ENCODE measurements at places on chromosomes 12 and 14.

DNA sequence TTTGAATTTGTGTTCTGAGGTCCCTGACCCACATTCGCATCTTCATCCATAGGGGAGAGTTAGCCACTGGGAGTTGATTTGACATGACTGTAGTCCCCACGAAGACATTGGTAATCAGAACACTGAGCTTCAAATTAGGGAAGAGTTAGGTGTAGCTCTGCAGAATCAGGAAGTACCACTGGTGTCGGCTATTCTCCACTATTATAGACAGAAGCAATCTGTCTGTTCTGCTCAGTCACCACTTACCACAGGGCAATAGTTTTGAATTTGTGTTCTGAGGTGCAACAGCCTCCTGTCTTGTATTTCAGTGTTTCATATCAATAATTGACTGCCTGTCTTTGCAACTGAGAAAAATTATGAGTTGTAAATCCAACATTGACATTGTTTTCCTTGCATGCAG is 407.6 kb downstream of the LRFN5 start:
- DNase-seq = no peak

- DNase-seq = no peak
Measured at GRCh38 chr12:40202095-40203059, 22.4 kb upstream of the LRRK2 start.

DNA sequence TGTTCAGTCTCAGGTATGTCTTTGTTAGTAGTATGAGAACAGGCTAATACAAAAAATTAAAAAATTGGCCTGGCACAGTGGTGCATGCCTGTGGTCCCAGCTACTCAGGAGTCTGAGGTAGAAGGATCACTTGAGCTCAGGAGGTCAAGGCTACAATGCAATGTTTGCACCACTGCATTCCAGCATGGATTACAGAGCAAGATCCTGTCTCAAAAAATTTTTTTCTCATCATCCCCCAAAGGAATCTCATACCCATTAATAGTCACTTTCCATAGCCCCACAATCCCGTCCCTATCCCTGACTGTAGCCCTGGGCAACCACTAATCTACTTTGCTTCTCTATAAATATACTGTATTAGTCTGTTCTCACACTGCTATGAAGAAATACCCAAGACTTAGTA is 57.8 kb downstream of the TTC8 start:
- no peak for DNase-seq

- no peak for DNase-seq
Measured at GRCh38 chr12:83197483-83197914, 510.8 kb downstream of the TMTC2 start.

GRCh38 chr12:47811581-47812484 is 7.9 kb downstream of the HDAC7 start:
- DNase-seq = no peak

- no peak for DNase-seq
Measured at GRCh38 chr12:103691063-103691462, 104.0 kb downstream of the STAB2 start.

DNA sequence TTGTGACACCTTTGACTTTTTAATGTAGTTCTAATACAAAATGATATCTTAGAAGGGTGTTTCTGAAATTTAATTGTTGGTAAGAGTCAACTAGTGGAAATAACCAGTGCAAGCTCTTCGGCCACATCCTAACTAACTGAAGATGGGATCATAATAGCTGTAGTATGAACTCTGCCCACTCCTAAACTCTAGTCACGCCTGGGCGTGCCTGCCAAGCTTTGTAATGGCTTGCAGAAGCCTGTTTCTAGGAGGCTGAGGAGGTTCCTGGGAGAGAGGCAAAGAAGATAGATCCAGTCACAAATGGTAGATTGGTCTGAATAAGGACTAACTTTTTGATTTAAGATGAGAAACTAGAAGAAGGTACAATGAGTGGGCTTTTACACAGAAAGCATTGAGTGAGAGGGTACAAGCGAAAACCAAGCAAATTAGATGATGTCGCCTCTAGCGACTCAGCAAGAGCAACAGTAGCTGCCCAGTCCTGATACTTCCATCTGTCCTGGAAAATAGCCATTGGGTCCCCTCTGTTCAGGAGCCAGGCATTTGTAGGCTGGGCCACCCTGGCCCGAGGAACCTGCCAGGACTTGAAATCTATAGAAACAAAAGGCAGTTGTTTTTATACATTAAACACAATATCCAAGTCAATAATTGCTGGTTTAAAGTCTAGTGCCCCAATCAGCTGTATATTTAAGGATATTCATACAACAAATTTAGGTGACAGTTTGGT is 148.8 kb downstream of the SLC38A4 start:
- no peak for DNase-seq

DNA sequence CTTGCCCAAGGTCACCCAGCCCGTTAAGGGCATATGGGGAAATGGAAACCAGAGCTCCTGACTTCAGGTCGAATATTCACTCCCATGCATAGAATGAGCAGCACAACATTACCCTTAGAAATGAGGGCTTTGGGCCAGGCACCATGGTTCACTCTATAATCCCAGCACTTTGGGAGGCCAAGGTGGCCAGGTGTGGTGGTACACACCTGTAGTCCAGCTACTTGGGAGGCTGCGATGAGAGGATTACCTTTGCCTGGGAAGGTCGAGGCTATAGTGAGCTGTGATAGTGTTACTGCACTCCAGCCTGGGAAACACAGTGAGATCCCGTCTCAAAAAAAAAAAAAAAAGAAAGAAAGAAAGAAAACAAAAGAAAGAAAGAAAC is 341.0 kb upstream of the TMPO start:
- no peak for DNase-seq

GRCh38 chr14:33254861-33255395 is 316.2 kb downstream of the NPAS3 start:
- no peak for DNase-seq

DNA sequence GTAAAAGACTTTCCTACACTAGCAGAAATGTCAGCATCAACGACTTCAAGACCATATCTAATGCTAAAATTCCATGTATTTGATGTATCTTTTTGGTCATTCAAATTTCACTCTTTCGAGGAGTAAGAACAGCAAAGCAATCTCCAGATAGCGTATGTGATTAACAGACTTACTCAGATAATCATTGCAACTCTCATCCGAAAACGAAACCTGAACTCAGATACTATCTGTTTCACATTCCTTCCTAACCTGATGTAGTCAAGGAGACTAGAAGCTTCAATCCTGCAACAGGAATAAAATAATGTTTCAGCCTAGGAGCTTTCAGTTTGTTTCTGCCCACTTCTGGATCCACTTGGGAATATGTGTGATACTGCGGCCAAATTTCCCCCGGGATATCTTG is 286.3 kb downstream of the NUAK1 start:
- no peak for DNase-seq

DNA sequence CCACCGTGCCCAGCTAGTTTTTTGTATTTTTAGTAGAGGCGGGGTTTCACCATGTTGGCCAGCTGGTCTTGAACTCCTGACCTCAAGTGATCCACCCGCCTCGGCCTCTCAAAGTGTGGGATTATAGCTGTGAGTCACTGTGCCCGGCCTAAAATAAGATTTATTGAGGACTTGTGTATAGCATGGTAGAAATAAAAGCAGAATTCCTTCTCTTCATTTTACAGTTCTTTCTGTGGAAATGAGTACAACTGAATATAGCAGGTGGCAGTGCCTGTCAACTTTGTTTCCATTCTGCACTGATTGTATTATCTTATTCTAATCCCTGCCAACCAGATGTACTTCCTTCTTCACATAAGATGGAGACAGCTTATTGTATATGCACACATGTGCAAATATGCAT is 41.0 kb downstream of the DIP2B start:
- DNase-seq = no peak
